ENCODE measurements at places on chromosomes 12 and 14.

DNA sequence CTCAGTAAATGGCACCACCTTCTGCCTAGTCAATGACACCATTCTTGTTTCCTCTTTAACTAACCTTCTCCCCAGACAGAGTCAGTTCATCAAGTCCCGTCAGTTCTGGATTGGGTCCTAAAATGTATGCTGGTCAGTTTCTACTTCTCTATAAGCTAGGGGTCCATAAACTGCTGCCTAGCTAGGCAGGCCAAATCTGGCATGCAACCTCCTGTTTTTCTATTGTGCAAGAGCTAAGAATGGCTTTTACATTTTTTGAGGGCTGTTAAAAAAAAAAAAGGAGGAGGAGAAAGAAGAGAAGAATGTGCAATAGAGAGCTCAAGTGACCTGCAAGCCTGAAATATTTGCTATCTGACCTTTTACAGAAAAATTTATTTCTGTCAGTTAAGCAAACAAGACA, 6.4 kb upstream of the TMED10 start:
- peak; percentile 22 for DNase-seq

GRCh38 chr14:35202195-35202594, 79.8 kb downstream of the PRORP start:
- DNase-seq: no peak

- DNase-seq: peak; percentile 52
Measured at GRCh38 chr12:121861636-121862254, 3.1 kb upstream of the HPD start.

DNA sequence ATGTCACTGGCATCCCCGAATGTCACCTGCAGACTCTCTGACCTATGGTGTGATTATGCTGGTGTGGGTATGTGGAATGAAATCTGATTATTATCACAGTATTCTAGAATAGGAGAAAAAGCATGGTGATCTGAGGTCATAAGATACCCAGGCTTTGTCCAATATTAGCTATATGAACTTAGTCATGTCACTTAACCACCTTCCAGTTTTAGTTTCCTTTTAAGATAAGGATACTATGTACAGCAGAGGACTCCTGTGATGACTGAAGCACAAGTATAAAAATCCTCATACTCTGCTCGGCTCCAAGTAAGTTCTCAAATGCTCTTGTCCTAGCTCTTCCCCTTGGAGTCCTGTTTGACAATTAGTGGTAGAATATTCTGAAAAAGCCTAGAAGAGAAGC, 2.8 kb downstream of the GNS start:
- no peak for DNase-seq

- DNase-seq: peak; percentile 59
Measured at GRCh38 chr12:22684140-22685118, 59.5 kb downstream of the ETNK1 start.

DNA sequence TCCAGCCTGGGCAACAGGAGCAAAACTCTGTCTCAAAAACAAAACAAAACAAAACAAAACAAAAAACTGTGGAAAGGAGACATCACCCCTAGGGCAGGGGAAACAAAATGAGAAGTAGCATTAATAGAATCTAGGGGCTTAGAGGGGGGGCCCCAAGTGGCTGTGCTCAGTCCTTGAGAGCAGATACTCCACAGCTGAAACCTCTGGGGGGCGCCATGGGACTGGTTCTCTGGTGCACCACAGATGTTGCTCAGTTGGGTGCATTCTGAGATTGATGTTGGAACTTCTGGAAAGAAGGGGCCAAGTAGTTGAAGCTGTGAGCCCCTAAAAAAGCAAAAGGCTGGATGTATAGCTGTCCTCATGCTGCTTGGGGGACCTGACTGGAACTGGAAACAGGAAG, 11.8 kb upstream of the SYNE2 start:
- DNase-seq: no peak

- DNase-seq: no peak
Measured at GRCh38 chr12:117076410-117077372, 22.5 kb downstream of the TESC start.

GRCh38 chr12:128338386-128339125, 71.6 kb downstream of the TMEM132C start:
- peak; percentile 26 for DNase-seq

GRCh38 chr14:54807428-54807827, 95.2 kb downstream of the GCH1 start:
- no peak for DNase-seq

DNA sequence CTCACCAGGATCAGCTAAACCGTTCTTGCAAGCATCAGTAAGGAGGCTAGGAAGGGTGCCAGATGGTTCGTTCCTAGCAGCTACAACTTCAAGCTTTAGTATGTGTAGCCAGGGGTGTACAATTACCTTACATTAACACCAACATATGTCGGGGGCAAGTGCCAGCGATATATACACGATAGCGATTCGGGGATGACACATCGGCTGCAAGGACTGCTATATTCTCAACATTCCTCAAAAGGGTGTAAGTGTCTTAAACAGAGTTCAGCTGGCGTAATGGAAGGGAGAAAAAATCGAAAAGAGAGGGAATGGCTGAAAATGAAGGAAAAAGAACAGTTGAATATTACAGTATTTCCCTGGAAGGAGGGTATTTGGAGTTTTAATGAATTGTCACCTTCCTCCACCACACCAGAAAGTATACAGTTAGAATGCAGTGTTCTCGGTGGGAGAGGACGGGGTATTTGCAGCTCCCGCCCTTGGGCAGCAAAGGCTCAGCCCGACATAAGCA, 545 bp downstream of the LIMA1 start:
- DNase-seq: no peak

DNA sequence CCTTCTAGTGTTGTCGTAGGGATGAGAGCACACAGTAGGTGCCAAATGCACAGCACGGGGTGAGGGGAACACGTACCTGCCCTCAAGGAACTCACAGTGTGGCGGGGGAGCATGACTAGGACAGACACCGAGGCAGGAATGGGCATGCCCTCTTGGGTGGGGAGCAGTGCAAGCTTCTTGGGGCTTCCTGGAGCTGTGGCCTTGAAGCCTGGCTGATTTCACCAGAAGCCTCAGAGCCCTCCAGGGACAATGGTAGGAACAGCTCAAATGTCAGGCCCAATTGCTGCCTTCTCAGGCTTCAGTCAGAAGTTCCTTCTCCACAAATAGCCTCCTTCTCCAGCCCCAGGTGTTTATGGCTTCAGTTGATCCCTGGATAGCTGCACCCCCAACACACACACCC, 43.4 kb downstream of the TEAD4 start:
- DNase-seq: no peak

Data from hepatocyte (in vitro differentiated cells).